Substantia nigra (tissue), 51 donors: ENCODE measurements at places on chromosomes 3 and 15.

DNA sequence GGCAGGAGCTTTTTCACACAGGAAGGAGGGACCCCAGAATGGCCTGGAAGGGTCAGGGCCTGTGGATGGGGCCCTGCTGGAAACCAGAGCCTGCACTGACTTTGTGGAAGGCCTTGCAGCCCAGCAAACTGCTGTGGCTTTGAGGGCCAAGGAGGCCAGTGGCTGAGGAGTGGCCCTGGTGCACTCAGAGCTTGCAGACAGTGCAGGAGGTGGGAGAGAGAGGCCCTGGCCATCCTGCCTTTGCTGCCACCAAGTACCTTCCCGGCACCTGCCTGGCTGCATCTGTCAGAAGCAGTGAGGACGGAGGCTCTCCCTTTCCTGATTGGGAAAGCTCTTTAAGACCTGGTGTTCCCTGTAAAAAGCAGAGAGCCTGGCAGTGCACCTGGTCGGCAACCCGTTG lies 6.4 kb downstream of the PSTPIP1 start:
- no peak for DNase-seq

GRCh38 chr15:88800738-88801137 lies 2.5 kb upstream of the ACAN start:
- DNase-seq = no peak

DNA sequence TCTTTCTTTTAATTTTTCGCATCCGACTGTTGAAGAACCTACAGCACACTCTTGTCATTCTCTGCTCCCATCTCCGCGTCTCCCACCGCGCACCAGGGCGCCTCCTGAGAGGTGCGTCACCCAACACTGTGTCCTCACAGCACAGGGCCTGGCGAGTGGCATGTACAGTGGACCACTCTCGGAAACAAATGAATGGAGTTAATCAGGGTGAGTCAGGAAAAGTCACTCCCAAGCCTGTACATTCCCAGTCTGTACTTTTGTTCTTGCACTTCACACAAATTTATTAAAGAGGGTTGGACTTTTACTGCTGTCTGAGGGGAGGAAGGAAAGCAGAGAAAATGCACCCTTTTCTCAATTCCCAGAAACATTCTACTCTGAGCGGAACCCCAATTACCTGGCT lies 625 bp downstream of the COL6A6 start:
- no peak for DNase-seq

GRCh38 chr3:45549961-45550360 lies 44.6 kb upstream of the LIMD1 start:
- no peak for DNase-seq

DNA sequence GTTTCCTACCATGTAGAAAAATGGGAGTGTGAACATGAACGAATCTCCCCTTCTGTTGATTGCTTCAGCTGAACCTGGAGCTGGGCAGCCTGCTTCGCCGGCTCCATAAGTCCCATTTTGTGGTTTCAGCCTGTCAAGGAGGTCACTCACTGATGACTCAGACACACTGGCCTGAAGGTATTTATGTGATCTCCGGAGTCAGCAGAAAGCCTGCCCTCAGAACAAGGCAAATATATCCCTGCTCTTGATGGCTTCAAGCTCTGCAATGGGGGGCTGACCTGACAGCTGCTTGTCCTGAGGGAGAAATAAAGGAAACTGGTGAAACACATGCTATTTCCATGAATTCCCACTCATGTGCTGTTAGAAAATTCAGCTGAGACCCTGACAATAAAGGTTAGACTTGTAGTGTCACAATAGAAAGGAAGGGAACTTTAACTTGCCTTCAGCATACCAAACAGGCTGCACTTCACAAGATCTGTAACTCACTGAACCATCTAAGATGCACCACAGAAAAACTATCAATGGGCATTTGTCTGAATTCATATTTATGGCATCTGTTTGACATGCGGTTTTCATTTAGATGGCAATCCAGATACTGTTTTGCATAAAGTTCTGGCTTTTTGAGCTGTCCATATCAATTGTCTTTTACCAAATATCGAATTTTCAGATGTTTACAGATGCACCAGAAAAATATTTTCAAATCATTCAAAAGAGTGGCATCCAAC lies 282.0 kb upstream of the VEPH1 start:
- DNase-seq = no peak

DNA sequence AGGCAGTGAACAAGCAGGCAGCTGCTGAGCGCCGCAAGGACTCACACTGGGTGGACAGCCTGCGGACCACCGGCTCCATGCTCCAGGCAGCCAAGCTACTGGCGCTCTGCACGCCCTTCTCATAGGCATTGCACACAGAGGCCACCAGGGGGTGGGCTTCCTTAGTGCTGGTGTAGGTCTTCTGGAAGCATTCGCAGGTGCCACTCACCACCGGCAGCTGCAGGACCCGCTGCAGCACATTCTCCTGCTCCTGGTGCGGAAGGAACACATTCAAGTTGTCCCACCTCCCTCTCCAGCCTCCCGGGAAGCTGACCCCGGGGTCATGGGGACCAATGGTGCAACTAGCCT lies 6.0 kb downstream of the PLIN1 start:
- no peak for DNase-seq

DNA sequence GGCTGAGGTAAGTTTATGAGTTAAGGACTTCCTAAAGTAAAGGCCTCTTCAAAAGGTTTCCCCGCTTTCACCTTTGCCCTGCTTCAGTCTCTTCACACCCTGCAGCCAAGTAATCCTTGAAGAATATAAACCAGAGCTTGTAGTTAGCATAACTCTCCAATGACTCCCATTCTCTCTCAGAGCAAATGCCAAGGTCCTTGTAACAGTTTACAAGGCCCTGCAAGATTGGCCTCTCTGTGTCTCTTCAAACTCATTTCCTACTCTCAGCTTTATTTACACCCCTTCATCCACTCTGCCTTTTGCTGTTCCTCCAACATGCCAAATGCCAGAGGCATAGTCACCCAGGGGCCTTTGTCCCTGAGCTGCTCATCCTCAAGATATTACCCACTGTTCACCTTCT lies 60.5 kb upstream of the MME start:
- no peak for DNase-seq

GRCh38 chr3:152491922-152492321 lies 223.2 kb downstream of the MBNL1 start:
- DNase-seq = no peak

DNA sequence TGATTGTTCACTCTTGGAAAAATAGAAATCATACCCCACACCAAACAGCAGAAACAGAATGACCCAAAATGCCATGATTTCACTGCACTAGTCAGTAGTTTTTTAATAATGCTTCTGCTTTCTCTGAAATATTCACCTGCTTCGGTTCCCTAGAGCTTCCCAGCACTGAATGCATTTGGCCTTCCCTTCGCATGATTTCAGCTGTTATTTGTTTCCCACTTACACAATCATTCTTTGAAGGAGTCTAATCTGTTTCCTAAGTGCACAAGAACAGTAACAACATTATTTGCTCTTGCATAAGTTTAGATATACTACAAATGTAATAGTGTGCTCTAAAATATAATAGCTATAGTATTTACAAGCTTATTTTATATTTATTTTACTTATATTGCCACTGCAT lies 178.7 kb downstream of the STAC start:
- DNase-seq = no peak

DNA sequence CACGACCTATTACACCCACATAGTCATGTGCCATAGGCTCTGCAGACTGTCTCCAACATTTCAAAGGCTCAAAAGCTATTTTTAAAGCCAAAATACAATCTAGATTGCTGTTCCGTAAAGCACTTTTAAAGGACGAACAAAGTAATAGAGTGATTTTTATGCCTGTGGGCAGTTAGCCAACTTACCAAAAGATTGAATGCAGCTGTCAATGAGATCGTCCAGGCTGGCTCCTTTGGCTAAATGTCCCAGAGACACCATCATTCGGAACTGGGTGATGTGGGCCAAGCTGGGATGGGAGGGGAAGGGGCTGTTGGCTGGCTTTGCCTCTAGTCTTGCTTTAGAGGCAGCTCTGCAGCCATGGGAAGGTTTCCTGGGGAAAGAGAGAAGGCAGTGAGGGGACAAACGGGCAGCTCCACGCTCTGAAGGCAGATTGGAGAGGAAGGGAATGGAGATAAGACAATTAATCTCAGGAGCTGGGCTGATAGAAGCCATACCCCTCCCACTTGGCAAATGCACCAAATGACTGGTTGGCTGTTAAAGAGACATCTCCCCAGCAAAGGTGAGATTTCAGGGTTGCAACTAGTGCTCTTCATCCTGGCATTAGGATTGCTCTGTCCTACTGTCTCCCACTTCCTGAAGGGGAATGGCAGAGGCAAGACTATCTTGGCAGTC lies 4.8 kb downstream of the RASGRP1 start:
- no peak for DNase-seq

- no peak for DNase-seq
These were observed 1272.5 kb downstream of the ROBO1 start for GRCh38 chr3:78495301-78495700.

DNA sequence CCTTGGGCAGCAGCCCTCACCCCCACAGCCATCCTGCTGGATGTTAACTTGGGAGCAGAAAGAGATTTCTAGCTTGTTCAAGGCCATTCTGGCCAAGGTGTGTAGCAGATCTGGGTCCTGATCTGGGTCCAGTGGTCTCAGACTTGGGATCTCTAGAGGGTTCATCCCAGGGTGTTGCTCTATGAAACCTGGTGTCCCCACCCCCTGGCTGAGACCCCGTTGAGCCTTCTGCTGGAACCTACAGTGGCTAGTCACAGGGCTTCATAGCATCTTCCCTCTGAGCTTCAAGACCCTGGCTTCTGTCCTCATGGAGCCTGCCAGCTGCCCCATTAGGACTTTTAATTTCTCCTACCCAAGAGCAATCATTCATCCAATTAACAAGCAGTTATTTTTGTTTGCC lies 64.3 kb downstream of the EPHB1 start:
- DNase-seq = no peak

- DNase-seq = no peak
These were observed 188.4 kb downstream of the ABHD5 start for GRCh38 chr3:43879166-43879565.

DNA sequence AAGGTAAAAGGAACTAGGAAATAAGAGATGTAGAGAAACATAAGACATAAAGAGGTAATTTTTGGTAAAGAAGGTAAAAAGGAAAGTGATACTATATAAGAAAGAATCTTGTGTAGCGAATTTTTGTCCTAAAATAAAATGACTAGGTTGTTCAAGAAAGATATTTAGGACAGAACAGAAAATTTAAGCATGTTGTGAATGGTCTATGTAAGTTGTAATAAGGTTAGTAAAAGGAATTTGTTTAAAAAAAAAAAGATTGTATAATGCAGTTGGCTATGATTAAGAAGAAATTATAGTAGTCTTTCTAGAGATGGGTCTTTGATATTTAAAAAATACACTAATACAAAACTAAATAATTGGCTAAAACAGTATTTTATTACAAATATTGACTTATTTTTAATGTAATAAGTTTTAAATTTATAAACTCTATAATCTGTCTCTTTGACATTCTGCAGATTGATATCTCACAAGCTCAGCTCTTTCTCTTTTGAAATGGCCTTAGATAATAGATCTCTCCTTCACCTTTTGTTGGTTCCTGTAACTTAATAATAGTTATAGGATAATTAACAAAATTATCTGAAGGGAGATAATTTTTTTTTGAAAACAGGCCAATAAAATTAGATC lies 3.7 kb upstream of the SLC41A3 start:
- DNase-seq = no peak

DNA sequence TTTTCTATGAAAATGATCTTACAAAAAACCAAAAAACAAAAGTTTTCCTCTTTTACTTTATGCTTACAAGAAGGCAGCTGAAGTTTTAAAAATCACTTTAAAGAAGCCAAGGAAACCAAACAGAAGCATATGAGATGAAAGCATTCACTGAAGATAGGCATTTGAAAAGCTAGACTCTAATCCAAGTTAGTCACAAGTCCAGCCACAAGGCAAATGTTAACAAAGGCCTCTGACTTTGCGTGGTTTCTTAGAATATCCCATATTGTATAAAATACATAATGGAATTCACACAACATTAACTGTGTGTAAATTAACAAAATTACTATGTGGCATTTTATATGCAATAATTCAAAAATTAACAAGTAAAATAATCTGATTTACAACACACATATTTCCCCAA lies 17.7 kb downstream of the MRPL3 start:
- DNase-seq = no peak

GRCh38 chr15:83476708-83477107 lies 29.6 kb downstream of the SH3GL3 start:
- no peak for DNase-seq

GRCh38 chr15:96177279-96177678 lies 153.2 kb upstream of the NR2F2 start:
- no peak for DNase-seq

GRCh38 chr15:23395832-23396231 lies 41.3 kb downstream of the GOLGA8S start:
- DNase-seq = no peak

GRCh38 chr3:28949580-28949979 lies 331.3 kb upstream of the RBMS3 start:
- DNase-seq = no peak

- DNase-seq = no peak
These were observed 8.9 kb upstream of the IDH3A start for GRCh38 chr15:78140292-78140691.

DNA sequence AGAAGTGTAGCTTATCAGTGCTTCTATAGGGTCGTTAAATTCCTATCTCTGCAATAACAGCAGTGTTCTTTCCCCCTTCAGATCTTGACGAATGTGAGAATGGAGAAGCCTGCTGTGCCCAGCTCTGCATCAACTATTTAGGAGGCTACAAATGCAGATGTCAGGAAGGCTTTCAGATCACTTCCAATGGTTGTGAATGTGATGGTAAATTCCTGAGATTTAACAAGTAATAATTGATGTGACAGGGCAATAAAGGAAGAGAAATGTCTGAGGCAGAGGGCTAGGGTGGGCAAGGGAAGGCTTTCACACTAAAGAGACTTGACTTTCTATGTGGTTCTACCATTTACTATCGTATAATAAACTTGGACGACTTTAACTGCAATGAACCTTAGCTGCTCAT lies 711.7 kb upstream of the GOLIM4 start:
- DNase-seq = no peak

DNA sequence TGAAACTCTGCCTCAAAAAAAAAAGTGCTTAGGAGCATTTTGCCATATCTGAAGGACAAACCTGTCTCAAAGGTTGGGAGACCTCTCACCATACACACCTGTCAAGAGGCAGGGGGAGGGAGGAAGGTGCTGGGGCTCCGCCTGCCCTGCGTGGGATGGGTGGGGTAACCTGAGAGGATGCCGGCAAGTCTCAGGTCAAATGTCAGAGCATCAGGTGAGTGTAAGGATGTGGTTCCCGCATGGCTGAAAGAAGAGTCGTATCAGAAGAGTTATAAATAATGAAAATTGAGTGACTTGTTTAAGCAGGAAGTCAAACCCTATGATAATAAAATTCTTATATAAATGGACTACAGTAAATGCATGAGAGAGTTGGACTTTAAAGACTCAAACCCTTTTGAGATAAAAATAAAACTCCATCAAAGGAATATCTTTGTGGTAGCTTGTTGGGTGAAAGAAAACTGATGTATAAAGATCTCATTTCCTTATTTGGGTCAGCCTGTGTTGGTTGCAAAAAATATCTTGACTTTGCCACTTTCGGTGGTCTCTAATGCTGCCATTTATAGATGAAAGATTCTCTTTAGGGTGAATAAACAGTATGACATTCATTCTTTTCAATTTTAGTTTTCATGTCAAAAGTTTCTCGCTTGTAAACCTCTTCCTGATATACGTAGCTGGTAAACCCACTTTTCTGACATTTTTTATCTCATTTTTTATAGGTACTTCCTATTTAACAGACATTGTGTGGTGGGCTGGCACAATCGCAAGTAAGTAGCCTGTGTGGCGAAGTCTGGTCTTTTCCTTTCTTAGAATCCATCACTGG lies 23.8 kb downstream of the NIPA1 start:
- no peak for DNase-seq
